ENCODE measurements at places on chromosomes 11 and 22.

GRCh38 chr22:39300186-39300830, 19.1 kb downstream of the RPL3 start:
- DNase-seq: no peak

DNA sequence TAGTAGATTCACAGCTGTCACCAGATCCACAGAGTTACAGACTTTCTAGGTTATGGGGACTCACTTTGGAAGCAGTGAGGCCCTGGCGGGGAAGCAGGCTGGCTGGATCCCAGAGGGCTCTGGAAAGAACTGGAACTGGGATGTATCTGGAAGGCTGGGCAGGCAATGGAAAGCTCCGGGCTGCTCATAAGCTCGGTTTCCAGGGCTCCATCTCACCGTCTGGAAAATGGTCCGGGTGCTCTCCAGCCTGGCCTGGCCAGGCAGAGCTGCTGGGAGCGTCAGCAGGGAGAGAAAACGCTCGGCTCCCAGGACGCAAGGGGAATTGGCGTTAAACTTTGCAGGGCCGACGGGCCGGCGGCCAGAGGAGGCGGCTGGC, 335 bp upstream of the SEZ6L start:
- DNase-seq: no peak

GRCh38 chr11:36090356-36091109, 146.7 kb downstream of the LDLRAD3 start:
- DNase-seq: no peak

DNA sequence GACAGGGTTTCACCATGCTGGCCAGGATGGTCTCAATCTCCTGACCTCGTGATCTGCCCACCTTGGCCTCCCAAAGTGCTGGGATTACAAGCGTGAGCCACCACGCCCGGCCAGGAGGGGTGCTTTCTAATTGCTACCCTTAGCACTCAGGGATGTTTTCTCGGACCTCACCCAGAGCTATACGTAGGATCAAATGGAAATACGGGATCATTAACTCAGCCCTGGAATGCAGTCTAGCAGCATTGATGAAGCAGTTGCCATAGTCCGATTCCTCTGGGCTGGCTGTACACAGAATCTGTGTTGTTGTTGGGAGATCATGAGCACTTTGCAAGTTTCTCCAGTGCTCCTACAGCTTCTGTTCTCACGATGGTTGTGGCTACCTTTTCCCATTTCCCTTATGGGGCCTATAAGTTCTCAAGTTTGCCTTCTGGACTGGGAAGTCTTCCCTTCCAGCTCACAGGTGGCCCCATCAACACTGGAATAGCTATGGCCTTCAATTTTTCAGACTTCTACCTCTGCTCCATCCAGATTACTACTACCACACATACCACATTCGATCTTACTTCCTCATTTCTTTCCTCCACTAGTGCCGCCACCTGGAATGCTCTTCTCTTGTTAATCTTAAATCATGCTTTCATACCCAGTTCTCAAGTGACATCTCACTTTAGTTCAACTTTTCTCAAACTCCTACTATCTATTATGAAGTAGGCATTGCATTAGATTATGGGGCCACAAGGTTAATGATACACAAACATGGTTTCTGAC, 16.1 kb upstream of the PCF11 start:
- no peak for DNase-seq

GRCh38 chr22:37999236-37999635, 14.9 kb upstream of the SOX10 start:
- DNase-seq: no peak

- no peak for DNase-seq
These were observed at the start of gene RRP7A for GRCh38 chr22:42519525-42520401. Gene RRP7A (minus strand): TSS chr22:42519796. CDS start chr22:42519786, 10 bp downstream.

GRCh38 chr11:76587820-76588454, 82.6 kb downstream of the LRRC32 start:
- no peak for DNase-seq

DNA sequence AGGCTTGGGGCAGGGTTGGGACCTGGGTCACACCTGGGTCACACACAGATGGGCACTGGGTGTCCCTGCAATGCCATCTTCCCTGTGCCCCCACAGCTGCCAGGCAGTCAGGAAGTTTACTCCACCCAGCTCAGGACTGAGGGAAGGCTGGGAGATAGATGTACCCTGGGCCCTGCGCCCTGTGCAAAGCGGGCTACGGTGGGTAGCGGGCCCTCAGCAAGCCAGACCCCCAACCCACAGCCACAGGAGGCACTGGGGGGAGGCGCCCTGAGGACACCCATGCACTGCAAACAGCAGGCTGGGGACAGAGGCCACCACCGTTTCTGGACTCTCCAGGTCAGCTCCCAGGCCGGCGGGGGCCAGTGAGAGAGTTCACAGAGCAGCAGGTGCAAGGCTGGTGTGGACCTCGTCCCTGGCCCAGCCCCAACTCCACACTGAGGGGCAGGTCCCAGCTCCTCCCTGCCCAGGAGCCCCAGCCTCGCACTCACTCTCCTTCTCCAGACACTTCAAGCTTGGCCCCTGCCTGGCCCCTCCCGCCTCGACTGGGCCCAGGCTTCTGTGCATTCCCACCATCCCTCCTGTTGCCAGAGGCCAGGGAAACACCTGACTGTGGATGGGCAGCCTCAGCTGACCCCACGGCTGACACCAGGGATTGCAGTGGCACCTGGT, 4.9 kb downstream of the DUSP8 start:
- DNase-seq: no peak

GRCh38 chr11:2788168-2789071, 88.6 kb upstream of the KCNQ1OT1 start:
- DNase-seq: no peak

- DNase-seq: no peak
These were observed 616.3 kb downstream of the INSC start for GRCh38 chr11:15730995-15731385.

DNA sequence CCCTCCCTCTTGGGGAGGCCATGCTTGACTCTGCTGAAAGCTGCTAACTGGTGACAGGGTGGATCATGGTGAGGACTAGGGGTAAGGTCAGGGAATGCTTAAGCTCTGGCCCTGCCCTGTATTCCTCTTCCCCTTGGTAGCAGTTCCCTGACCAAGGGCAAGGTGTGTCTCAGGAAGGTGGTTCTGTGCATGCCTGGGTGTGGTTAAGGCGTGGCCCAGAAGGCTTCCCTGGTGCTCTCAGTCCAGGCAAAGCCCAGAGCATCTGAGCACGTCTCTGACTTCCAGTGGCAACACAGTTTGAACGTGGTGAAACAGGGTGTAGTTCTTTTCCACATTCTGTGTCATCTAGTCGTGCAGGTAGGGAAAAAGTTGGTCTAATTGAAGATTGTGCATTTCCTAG, 53.1 kb upstream of the HORMAD2 start:
- no peak for DNase-seq

DNA sequence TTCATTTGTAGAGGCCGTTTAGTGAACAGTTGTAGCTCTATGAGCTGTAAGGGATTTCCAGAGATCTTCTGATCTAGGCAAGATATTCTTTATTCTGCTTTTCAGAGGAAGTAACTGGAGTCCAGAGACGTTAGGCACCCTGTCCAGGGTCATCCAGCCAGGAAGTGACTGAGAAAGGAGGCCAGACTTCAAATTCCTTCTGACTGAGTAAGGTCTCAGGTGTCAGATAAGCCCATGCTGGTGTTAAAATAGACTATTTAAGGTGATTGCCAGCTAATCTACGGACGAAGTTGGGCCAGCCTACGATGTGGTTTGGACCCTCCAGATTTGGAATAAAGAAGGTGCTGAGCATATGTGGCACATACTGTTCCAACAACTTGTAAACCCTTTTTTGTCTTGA, 54.6 kb downstream of the GRIK4 start:
- DNase-seq: no peak

DNA sequence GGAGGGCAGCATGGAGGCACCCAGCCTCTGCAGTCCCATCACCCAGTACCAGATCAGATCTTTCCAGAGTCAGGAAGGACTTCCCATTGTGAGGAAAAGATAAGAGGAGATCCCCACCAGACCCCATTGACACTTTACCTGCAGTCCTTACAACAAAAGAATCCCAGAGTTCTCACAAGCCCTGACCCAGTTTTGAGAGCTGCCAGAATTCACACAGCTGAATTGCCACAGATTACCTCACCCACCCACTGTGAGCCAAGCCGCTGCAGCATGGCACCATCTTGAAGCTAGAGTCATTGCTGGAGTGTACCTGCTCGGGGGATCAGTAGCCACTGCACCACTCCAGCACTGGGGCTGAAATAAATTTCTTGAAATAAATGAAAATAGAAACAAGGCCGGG, 91.8 kb upstream of the UBASH3B start:
- DNase-seq: no peak

DNA sequence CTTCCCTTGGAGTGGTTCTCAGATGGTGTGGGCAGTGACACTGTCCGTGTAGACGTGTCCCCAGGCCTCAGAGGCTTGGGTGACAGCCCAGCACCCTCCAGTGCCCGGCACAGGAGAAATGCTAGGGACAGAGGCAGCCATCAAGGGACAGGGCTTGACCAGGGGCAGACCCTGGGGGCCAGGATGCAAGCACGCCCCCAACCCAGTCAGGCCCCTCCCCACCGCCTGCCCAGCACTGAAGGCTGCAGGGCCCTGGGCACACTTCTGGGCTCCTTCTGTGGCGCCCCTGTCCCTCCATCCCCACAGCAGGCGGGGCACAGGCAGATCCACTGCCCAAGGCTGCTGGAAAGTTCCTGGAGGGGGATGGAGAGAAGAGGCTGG, 11.1 kb downstream of the IGF2 start:
- no peak for DNase-seq

DNA sequence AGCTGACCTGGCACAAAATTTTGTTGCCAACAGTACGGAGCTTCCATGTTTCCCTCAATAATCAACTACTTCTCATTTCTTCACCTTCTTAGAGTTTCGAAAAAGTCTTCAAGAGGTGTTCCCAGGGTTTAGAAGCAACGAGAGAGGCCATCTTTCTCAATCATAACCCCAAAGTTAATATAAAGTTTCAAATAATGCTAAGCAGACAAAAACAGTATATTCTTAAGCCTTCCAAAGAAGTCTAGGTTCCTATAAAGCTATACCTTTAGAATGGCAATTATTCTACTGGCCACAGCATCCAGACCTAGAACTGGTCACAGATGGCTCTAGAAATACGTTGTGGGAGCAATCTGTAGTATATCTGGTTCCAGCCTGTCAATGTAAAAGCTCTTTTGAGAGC, 16.9 kb downstream of the DDX6 start:
- no peak for DNase-seq

DNA sequence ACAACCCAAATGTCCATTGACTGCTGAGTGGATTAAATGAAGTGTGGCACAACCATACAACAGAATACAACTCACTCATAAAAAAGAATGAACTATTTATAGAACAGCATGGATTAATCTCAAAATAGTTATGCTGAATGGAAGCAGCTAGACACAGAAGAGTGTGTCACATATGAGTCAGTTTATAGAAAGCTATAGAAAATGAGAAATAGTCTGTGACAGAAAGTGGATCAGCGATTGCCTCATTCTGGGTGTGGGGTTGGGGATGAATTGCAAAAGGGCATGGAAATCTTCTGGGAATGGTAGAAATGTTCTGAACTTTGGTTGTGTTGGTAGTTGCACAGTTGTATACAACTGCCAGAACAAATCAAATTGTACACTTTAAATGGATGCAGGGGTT, 37.4 kb downstream of the PRR5L start:
- no peak for DNase-seq

GRCh38 chr11:37087650-37088572, 489.9 kb upstream of the RAG2 start:
- DNase-seq: no peak

DNA sequence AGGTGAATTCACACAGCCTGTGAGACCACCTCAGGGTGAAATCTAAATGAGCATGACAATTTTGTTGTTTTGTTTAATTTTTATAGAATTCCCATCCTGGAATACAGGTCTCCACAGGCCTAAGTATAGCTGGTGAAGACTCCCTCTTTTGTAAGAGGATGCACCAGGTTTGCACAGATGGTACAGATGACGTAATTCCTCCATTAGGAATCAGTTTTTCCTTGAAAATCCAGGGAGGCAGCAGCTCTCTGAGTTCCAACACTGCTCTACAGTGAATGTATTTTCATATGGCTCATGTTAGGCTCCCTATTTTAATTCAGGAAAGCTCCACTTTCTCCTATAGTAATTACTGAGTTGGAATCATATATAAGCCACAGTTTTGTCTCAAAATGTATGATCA, 47.2 kb downstream of the USP28 start:
- DNase-seq: no peak

DNA sequence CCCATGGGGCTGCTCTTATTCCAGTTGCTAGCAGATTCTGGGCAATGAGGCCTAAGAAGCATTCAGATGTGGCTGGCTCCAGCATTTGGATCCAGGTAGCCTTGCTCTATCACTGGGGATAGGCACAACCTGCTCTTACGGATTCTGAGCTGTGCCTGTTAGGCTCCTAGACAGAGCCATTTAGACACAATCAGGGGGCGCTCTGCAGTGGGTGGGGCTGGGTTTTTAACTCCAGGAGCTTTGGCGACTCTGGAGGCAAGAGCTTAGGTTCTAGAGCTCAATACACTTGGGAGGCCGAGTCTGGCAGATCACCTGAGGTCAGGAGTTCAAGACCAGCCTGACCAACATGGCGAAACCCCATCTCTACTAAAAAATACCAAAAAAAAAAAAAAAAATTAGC, 32.0 kb downstream of the KCNC1 start:
- no peak for DNase-seq

DNA sequence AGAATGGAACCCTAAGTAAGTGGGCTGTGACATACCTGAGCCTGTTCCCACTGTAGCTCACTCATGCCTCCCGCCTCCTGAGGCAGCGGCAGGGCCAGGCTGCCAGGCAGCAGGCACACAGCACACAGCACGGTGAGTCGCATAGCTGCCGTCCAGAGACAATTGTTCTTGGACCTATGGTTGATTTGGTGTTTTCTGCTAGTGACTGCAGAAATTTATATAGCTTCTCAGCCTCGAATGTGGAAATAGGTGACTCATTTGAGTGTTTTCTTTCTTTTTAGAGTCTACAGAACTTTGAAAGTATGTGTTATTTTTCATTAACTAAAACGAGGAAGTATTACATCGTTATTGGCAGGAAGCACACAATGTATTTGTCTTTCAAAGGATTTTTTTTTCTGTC, at the start of gene MMP7:
Gene MMP7 (minus strand): TSS at position 190 of the 400 bp plus-strand sequence. CDS start 47 bp downstream, at position 143.
- DNase-seq: peak; percentile 64

- no peak for DNase-seq
These were observed 13.7 kb upstream of the BCL9L start for GRCh38 chr11:118939404-118939915.

DNA sequence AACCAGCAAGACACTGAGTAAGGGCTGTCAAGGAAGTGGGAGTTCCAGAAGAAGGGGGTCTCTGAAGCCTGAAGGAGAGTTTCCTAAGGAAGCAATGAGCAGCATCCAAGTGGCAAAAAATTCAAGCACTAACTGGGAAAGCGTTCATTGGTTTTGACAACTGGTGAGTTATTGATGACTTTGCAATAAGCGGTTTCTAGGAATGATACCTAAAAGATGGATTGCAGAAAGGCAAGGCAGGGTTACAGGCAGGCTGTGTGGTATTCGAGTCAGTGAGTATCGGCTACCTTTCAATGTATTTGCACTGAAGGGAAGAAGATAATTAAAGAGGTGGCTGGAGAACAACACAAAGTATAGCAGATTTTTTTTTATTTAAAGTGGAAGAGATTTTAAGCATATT, 59.3 kb upstream of the NCAM1 start:
- no peak for DNase-seq

GRCh38 chr22:44860311-44860710, 107.9 kb downstream of the ARHGAP8 start:
- DNase-seq: no peak
